ENCODE measurements at places on chromosomes 4 and X.

DNA sequence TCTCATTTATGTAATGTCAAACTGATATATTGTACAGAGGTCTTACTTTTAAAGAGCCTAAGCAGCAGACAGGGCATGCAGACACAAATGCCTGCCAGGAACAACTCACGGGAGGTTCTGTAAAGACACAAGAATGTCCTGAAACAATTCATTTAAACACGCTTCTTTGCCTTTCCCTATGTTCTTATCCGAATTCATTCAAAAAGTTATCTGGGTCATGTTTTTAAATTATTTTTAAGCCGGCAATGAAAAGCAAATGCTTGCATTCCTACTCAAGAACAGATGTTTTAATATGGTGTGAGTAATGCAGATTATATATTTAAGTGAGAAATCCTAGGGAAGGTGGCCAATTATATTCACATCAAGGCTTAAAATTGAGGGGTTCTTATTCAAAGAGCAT lies 192.6 kb downstream of the PDGFC start:
- no peak for DNase-seq

DNA sequence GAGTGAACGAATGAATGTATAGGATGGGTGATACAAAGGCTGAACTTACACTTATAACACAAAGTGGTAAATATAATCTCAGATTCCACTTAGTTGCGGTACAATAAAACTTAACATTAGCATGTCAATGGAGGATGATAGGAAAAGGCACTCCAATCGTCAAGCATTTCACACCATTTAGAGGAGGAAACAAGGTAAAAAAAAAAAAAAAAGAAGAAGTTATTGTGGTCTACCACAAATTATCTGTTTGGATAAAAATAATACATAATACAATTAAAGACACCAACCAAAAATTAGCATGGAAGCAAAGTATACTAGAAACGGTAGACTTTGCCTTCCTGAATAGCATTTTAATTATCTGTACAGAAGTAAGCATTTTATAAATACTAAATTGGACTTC lies 205.5 kb downstream of the PPP3CA start:
- DNase-seq, result no peak

DNA sequence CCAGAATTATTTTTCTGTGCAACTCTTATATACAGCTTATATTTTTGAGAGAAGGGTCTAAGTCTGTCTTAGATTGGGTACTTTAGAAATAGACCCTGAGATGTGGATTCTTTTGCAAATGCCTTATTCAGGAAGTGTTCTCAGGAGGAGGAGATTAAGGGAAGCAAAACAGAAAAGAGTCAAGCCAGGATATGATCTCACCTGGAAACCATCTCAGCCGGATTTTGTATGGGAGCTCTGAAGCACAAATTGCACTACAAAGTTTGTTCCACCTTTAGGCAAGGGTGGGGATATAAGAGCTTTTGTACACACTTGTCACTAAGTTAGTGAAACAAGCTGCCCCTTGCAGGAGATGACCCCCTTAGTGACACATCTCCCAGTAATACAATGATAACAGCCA lies 121.2 kb upstream of the GRPR start:
- peak; percentile 50 for DNase-seq

DNA sequence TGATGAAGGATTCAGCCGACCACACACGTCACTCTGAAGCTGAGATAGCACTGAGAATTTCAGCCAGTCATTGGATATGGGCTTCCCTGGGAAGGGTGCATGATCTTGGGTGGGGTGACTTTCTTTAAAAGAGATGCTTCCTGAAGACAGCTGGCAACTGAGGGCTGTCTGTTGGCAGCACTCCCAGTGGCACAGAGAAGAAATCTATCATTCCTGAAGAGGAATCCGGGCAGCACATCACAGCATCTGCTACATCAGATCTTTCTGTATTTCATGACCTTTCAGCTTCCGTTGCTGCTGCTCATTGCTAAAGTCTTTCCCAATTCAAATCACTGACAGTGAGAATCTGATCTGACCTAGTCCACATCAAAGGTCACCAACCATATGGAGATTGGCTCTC lies 193.8 kb upstream of the RBPJ start:
- DNase-seq, result no peak

DNA sequence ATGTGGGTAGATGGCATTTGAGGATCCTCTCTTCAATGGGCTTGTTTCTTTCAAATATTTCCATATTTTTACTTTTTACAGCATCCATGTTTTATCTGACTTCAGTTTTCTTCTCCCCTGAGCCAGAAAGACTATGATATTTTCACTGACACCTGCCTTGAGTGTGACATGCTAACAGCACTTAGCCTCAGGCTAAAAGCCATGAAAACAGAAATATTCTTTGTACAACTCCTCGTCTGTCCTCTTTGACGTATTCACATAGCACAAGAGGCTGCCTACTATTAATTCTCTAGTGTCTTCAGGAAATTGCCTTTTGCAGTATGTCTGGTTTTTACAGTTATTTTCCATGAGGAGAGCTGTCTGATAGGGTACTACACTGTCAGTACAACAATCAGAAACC lies 215.0 kb downstream of the MAD2L1 start:
- no peak for DNase-seq

- peak; percentile 26 for DNase-seq
Observed at GRCh38 chr4:150583287-150584110, 1.5 kb downstream of the MAB21L2 start.

DNA sequence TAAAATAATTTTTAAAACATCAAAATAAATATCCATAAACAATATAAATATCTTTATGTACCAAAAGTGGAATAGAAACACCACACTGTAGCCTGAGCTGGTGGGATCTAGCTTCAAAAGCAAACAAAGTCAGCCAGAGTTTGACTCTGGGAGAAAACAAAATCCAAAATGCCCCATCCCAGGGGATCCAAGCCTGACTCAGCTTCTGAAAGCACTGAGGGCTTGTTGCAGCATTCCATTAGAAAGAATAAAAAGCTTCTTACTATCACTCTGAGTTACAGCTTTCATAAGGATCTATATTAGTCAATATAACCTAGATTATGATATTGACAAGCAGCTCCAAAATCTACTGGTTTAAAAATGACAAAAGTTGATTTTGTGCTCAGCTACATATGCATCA lies 149.7 kb upstream of the ANKRD50 start:
- no peak for DNase-seq
